HT-29 (cell line): ENCODE measurements at places on chromosomes 1 and 21. TPM values are rescaled to one million over a fixed set of nuclear protein-coding genes. Genes with fewer than 3 reads are reported as not detected.

KRTAP13-2 gene
- not detected in 2 replicates for total RNA-seq

GMEB1 gene
- 6.2 and 9.2 TPM in 2 replicates for total RNA-seq

COL16A1 gene
- total RNA-seq = 31.0 and 37.5 TPM in 2 replicates

NUAK2 gene
- total RNA-seq = 2.4 and 3.9 TPM in 2 replicates

SLC16A4 gene
- 4.8 and 5.6 TPM in 2 replicates for total RNA-seq

DNA sequence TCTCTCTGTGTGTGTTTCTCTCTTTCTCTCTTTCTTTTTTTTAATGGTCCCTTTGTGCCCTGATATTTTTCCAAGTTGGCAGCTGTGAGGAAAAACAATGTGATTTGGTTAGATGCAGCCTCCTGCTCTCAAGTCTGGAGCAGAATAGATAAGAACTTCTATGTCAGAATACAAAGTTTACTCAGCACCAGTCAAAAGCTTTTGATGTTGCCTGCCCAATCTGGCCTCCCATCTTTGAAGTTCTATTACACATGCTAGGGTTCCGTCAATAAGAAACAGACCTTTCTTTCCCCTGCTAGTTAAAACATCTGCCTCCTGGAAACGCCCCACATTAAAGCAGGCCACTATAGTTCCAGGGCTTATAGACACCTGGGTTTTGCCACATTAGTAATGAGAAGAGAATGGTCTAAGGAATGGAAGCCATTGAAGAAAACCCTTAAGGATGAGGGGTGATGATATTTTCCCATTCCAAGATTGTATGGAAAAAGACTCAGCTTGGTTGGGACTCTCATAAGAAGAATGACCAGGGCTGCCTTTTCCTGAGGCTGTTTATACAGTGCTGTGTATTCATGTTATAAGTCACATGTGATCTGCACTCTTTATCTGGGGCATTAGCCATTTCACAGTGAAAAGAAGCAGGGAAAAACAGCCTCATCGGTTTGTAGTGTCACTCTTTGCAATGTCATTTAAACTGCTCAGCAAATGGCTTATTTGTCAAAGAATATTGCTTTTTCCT is 414.7 kb upstream of the PROX1 start:
- no peak for DNase-seq

- DNase-seq = no peak
These were observed 604 bp downstream of the FGR start for GRCh38 chr1:27634177-27634984.

DNA sequence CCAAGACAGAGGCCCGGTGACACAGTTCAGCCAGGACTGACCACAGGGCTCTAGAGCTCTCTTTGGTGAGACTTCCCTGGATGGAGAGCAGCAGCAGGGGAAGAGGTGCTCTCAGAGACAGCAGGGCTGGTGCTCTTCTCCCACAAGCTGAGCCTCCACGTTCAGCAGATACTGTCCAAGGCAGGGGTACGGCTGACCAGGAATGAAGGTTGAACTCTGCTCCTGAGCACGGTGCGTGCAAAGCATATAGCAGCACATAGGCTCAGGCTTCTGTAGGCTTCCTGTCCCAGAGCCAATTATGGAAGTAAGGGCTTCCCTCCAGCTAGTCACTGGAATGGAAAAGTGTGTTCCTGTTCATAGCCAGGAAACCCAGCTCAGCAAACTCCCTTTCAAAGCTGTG is 23.9 kb downstream of the DMBX1 start:
- no peak for DNase-seq

DNA sequence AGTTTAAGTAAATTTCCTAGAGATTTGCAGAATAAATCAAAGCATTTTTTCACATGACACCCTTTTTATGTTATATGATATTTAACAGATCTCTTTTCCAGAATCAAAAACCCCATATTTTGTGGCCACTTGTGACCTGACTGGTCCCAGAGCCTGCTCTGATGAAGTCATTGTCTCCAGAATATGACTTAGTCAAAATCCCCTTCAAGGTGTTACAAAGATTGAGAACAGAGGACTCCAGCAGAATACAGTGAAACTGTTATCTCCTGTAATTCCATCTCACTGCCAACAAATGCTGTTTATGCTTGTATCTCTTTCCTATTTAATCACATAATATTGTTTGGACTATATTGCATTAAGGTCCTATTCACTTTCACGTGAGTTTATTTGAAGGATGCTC is 25.6 kb downstream of the RGS1 start:
- no peak for DNase-seq

DNA sequence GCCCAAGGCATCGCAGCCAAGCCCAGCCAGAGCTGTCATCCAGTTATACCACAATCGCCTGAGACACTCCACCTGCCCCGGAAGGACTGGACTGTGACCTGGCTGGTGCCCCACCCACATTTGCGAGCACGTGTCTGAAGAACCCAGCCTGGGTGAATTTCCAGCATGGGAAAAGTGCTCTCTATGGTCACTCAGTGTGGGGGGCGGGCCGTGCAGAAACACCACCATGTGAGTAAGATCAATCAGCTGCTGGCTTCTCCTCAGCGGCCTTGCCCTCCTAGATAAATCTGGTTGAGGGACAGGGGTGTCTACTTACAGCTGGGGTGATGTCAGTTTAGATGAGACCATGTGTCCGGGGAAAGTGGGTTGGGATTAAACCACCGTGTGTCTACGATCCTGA is 44.8 kb downstream of the URB1 start:
- DNase-seq = no peak

DNA sequence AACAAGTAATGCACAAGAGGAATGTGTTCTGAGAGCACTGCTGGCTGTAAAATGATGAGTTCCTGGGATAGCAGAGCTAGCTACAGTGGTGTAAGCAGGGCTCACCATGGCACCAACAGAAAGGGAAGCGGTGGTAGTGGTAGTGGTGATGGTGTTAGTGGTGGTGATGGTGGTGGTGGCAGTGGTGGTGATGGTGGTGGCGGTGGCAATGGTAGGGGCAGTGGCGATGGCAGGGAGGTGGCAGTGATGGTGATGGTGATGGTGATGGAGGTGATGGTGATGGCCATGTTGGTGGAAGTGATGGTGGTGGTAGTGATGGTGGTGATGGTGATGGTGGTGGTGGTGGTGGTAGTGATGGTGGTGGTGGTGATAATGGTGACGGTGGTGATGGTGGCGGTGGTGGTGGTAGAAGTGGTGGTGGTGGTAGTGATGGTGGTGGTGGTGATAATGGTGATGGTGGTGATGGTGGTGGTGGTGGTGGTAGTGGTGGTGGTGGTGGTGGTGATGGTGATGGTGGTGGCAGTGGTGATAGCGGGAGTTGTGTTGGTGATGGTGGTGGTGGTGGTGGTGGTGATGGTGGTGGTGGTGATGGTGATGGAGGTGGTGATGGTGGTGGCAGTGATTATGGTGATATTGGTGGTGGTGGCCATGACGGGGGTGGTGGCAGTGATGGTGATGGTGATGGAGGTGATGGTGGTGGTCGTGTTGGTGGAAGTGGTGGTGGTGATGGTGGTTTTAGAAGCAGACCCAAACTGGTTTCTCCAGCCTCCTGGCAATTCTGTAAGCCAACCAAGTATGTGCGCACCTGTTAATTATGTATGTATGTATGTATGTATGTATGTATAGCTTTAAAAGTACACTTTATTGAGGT is 254.1 kb downstream of the TRABD2B start:
- DNase-seq = no peak

GRCh38 chr1:207282058-207282457 is 39.4 kb upstream of the CD55 start:
- DNase-seq = peak; percentile 43

DNA sequence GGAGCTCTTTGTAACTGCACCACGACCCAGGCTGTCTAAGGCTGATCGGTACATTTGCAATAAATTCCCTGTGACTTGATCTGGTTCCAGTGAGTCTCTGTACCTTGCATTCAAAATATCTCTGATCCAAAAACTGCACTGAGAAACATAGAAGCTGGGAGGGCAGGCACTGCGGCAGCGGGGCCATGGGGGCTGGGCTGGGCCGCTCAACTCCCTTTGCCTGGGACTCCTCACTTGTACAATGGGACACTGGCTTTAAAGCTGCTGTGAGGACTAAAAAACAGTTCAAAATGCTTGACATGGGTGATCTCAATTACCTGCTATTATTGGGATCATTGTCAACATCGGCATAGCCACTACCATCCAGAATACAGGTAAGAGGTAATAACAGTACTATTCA is 644.0 kb downstream of the AJAP1 start:
- no peak for DNase-seq

DNA sequence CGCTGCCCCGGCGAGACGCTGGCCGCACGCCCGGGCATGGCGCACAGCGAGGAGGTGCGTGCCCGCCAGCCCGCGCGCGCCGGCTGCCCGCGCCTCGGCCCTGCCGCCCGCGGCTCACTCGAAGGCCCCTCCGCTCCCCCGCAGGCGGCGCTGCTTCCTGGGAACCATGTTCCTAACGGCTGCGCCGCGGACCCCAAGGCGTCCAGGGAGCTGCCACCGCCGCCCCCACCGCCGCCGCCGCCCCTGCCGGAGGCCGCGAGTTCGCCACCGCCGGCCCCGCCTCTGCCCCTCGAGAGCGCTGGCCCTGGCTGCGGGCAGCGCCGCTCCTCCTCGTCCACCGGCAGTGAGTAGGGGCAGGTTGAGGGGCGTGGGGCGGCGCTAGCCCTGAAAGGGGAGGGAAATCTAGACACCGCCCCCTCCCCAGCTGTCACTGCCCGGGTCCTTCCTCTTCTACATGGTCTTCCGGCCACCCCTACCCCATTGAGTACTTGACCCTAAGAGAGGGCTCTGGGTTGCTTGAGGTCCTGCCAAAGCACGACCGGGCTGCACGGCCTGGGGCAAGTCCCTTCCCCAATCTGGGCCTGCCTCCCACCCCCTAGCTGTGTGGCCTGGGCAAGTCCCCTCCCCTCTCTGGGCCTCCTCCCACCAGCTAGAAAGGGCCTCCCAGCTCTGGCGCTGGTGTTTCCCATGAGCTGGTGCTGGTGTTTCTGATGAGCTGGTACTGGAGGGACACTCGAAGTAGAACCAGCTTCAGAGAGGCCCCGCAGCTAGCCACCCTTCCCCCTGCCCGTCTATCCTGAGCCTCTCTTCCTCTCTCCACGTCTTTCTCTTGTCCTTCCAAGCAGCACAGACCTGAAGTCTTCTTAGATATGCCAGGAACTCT is 17.0 kb downstream of the TNFRSF25 start:
- no peak for DNase-seq

DNA sequence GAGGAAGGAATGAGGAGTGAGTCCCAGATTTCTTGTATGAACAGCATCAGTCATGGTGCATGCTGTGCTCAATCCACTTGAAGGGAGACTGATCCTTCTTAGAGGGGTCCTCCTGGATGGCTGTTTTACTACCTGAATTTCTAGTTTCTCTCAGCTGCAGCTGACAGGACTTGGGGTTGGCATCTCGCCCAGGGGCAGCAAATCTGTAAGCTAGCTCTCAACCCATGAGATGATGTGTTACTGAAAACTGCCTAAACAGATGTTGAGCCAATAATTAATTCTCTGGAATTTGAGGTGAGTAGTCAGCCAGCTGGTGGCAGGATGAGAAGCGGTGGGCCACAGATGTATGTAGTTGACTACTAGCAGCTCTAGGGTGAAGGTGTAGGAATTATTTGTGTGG is 19.6 kb downstream of the BACH1 start:
- no peak for DNase-seq

DNA sequence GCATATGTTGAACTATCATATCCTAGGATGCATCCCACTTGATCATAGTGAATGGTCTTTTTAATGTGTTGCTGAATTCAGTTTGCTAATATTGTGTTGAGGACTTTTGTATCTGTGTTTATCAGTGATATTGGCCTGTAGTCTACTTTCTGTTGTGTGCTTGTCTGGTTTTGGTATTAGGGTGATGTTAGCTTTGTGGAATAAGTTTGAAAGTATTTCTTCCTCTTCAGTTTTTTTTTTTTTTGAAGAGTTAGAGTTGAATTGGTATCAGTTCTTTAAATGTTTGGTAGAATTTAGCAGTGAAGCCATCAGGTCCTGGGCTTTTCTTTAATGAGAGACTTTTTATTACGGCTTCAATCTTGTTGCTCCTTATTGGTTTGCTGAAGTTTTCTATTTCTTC is 162.3 kb downstream of the VAV3 start:
- no peak for DNase-seq

GRCh38 chr1:172818841-172819527 is 160.1 kb downstream of the FASLG start:
- DNase-seq = no peak

- no peak for DNase-seq
These were observed 9.2 kb upstream of the PLA2G4A start for GRCh38 chr1:186819563-186819962.

DNA sequence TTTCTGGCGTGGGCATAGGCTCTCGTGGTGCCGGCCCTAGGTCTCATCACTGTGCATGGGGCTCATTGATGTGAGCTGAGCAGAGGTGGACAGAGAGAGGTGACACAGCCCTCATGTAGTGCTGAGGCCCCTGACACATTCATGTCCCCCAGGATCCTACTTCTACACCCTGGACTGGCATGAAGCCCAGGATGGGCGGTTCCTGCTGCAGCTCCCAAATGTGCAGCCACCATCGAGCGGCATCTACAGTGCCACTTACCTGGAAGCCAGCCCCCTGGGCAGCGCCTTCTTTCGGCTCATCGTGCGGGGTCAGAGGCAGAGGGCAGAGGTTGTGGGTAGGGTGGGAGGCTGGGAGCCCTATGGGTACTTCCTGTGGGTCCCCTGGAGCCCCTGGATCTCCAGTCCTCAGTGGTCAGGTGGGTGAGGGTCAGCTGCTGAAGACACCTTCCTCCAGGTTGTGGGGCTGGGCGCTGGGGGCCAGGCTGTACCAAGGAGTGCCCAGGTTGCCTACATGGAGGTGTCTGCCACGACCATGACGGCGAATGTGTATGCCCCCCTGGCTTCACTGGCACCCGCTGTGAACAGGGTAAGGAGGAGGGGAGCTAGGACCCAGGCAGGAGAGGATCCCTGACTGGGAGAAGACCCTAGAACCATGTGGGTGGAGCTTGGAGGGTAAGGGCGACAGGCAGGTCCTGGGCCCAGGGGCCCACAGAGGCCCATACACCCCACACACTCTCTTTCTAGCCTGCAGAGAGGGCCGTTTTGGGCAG is 6.1 kb downstream of the TIE1 start:
- no peak for DNase-seq

DNA sequence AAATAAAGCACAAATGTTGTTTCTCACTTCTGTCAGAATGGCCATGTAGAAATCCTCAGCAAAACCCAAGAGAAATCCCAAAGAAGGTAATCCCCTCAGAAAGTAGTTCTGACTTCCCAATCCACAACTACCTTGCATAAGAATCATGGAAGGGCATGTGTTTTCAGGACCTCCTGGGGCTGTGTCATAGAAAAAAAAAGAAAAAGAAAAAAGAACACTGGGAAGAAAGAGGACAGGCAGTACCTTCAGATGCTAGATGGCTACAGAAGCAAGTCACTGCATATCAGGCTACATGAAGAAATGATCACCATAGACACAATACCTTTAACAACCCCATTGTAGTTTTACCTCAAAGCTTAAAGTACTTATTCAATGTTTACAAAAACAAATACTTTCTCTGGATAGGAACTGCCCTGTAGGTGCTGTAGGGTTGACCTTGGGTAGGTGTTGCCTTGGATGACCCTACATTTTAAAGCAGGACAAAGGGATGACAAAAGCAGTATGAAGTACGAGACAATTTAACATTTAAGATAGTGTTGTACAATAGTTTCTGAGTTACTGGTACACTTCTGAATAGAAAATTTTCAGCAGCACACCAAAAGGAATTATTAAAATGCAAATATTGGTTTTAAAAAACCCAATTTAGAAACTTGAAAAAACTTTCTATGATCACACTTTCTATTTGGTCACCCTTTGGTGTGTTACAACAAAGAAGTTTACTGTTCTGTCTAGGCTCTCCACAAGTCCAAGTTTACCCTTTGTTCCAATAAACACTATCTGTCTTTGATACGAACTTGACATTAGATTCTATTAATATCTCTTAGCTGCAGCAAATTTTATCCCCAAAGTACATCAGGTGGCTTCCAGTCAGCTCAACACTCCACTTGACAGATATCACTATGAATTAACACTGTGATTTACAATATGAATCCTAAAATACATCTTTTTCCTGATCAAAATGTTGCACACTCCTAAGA is 5.0 kb downstream of the TRIT1 start:
- no peak for DNase-seq
